Stimulated activated CD4-positive, alpha-beta T cell treated with anti-CD3 and anti-CD28 coated beads, Interleukin-15, amount 100 ng/mL, for 24 hours (primary cell): ENCODE measurements at places on chromosomes 5 and 9.
A peak's percentile ranks its signal among the peaks of the same experiment; 100 is the strongest.

GRCh38 chr5:76404223-76405211, 1.4 kb downstream of the IQGAP2 start:
- DNase-seq = peak; percentile 81

DNA sequence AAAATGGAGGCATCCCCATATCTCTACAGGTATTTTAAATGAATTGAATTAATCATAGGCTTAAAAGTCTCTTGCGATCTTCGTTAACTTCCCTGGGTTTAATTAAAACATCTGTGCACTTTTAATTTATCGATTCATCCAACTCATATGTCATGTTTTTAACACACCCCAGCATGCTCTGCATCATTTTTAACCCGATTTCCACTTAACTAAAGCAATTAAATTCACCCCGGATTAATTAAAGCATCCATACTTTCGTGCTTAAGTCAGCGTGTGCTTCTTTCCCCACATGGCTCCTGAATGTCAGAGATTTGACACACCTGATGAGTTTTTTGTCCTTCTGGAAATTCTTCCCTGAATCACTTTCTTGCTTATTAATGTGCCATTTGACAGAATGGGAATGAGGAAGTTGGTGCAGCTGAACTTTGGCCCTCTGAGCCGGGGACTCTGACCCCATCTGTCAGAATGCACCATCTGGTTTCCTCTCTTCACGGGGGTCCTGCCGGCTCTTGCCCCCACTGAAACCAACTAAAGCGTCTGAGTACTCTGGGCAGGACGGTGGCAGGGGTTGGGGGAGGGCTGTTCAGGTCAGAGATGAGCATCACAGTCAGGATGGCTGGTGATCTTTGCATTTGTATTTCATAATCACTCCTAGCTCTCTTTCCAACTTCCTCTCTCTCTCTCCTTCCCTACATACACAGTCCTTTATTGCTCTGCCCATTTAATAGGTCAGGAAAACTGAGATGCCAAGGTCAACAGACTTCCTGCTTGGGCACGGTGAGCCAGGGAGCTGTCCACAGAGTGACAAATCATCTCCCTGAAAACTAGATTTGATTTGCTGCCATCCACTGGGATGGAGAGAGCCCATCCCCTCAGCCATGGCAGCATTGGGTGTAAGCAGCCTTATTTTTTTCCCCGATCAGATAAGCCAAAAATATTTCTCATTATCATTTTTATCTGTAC, 180.3 kb upstream of the WWC1 start:
- DNase-seq = no peak

DNA sequence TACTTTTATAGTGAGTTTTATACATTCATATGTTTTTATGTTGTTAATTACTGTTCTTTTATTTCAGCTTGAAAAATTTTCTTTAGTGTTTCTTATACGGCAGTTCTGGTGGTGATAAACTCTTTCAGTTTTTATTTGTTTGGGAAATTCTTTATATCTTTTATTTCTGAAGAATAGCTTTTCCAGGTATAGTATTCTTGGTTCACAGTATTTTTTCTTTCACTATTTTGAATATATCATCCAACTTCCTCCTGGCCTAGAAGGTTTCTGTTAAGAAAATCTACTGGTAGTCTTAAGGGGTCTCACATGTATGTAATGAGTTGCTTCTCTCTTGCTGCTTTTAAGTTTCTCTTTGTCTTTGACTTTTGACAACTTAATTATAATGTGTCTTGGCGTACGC, 79.4 kb downstream of the NXNL2 start:
- no peak for DNase-seq

- no peak for DNase-seq
These were observed 382.1 kb downstream of the TLE4 start for GRCh38 chr9:79953908-79954307.

DNA sequence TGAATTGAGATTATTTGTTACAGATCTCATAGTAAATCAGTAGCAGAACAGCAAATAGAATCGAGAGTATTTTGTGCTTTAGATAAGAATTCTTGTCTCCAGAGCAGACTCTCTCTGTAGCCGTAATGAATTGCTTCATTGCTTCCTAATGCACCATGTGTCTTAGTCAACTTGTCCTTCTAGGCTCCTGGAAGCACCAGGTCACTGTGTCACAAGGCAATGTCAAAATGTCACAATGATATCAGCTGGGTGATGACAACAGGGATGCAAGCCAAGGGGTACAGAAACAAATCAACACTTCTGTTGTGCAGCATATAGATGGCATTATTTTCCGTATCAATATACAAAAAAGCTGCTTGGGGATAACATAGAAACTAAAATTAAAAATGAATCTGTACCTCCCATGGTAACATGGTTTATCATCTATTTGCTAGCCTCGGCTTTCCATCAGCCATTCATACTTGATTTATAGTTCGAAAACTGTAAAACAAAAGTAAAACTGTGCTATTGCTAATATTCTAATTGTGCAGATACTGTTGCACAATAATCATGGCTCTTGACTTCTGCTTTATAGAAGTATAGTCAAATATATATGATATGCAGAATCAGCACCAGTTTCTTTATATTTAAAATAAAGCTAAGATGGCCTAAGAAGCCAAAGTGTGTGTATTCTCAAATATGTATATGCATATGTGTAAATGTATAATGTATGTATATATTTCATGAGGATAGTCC, 435.9 kb upstream of the TLE4 start:
- DNase-seq = no peak

DNA sequence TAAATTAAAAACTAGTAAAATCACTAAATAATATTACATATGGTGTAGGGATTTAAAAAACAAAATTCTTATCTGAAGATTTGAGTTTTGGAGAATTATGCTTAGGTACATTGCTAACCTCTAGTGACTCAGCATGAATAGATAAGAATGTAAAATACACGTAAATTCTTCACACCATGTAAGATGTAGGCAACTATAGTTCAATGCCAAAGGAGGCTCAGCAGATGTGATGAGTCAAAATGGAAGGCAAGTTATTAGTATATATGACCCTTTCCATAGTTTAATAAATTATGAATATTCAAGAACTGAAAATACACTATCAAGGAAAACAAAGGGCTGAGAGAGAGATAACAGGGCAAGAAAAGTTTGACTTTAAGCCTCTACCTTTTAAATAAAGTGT, 79.0 kb downstream of the MRPS30 start:
- no peak for DNase-seq

DNA sequence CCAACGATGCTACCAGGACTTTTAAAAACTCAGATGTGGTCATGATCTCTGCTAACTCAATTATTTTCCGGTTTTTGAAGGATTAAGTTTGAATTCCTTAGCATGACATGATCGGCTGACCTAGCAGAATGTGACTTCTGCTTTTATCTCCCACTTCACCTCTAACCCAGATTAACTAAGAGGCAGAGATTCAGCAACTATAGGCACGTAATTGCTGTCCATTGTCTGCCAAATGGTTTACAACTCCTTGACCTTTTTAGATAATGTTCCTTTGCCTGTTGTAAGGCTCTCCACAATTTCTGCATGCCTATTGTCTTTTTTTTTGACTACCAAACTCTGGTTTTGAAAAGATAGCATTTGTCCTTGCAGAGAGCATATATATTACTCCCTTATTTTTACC, 268.2 kb downstream of the BRINP1 start:
- DNase-seq = no peak

DNA sequence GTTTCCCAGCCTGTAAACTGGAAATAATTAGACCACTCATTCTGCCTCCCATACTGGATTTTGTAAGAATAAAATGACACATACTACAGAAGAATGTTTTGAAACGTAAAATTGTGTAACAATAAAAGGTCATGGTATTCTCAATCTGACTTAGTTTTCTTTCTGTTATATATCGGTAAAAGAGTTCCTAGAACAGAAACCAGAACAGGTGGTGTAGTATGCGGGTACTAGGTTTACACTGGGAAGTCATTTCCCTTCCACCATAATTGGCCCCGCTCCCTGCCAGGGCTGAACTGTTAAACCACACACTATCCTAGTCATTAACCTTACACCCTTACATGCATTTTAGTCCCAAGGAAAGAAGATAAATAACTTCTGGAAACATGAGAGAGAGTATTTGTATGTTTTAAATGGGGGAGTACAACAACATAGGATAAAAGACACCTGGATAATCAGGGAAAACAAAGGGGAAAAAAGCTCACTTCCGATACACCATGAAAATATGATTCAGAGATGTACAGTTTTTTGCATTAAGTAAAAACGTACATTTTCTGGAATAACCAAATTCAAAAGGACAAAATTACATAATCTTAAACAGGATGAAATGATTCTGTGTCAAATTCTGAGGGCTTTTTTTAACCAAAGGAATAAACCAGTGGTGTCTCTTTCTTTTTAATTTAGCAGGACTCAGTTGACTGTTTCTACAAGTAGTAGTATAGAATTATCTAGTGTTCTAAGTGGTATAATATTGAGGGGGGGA, 199.7 kb downstream of the GLIS3 start:
- peak; percentile 16 for DNase-seq

DNA sequence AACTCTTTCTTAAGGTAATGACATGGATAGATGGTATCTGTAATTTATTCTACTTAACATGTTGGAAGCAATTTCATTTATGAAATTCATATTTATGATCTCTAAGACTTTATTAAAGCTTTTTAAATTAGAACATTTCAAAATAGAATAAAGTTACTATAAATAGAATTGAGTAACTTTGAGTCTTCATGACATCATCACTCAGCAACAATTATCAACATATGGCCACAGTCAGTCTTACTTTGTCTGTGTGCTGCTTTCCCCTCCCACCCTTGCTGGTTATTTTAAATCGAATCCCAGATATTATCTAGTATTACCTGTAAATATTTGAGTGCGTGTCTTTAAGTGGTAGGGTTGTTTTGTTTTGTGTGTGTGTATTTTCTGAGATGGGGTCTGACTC, 65.2 kb downstream of the IPO11 start:
- DNase-seq = no peak

GRCh38 chr5:2857837-2858236, 106.4 kb upstream of the IRX2 start:
- DNase-seq = no peak

- DNase-seq = peak; percentile 67
These were observed 2.4 kb downstream of the ANXA6 start for GRCh38 chr5:151154931-151155774.

DNA sequence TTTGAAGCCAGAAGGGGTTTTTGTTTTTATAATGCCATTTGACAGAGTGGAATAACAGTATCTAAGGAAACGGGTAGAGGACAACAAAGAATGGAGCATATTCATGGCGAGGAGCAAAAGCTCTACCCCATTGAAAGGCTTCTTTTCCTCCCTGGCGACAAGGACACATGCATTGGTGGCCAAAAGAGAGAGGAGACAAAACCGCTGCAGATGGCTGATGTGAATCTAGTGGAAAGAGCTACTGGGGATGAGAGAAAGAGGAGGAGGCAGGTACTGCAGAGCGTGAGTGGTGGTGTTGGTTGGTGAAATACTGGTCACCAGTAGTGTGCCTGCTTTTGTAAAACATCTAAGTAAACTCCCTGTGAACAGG, 491 bp downstream of the APC start:
- DNase-seq = no peak

- no peak for DNase-seq
These were observed 200.8 kb downstream of the CHSY3 start for GRCh38 chr5:130104895-130105688.

DNA sequence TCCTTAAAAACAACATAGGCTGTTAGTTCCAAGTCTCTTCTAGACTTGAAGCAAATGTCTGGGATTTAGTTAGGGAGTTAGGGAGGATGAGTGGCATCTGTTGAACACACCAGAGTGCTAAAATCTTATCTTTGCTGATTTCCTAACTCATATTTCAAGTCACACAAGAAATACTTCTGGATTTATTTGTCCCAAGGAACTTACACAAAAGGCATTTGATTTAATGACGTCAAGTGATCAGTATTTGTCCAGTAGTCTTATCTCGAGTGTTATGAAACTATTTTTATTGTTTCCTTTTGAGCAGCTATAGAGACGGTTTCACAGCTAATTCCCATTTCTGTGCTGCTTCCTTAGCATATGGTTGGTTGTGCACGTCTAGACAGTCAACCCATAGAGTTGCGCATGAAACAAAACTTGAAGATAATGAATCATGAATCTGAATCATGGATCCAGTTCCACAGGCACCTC, 140.5 kb upstream of the TUT7 start:
- DNase-seq = no peak

GRCh38 chr5:147712019-147712418, 70.5 kb downstream of the JAKMIP2 start:
- DNase-seq = no peak

GRCh38 chr9:33222031-33222430, 17.9 kb upstream of the SPINK4 start:
- DNase-seq = no peak

GRCh38 chr5:15620501-15620900, 120.5 kb downstream of the FBXL7 start:
- DNase-seq = no peak

GRCh38 chr5:130992095-130992494, 173.0 kb downstream of the HINT1 start:
- DNase-seq = no peak

GRCh38 chr9:16619402-16619801, 251.1 kb downstream of the BNC2 start:
- DNase-seq = no peak

DNA sequence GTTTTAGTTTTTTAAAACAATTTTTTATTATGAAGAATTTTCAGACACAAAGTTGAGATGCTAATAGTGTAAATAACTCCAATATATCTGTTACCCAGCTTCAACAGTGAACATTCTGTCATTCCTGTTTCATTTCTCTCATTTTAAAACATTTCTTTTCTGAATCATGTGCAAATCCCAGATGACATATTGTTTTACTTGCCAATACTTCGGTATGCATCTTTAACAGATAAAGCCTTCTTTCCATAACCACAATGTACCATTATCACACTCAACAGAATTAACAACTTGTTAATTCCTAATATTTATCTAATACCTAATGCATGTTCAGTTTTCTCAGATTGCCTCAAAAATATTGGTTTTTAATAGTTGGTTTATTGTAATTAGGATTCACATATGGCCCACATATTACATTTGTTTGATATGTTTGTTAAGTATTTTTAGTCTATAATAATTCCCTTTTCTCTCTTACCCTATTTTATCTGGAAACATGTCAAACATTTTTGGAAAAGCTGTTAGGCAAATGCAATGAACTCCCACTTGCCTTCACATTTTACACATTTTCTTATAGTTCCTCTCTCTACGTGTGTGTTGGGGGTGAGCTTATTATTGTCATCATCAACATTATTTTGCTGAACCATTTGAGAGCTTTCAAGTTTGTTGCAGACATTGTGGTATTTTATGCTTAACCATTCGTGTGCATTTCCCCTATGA, 58.7 kb upstream of the ANKRD55 start:
- DNase-seq = no peak

DNA sequence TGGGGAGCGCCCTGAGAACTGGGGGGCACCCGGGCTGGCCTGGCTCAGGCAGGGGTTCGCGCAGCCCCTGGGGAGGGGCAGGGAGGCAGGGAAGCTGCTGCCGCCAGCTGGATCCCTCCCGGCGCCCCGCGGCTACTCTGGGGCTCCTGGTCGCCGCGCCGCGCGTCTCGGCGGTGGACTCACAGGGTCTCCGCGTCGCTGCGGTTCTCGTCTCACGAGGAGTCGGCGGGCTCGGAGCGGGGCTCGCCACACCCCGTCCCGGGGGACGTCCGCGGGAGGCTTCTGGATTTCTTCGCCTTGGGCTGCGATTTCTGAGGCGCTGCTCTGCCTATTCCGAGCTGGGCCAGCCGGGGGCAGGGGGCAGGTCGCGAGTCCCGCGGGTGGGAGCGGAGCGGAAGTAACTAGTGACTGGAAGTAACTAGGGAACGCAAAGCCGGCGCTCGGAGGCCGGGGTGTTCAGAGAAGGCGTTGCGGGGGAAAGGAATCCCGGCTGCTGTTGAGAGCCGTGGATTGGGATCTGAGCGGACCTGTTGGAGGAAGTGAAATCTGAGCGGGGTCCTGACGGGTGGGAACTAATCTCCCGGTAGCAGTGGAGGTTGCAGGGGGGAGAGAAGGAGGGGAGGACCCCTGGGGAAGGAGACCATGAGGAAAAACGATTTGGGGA, 511 bp downstream of the CYSTM1 start:
- DNase-seq = peak; percentile 77
